DMS 273 treated with DMSO at 0.1 percent for 48 hours (cell line): ENCODE measurements at places on chromosomes 4 and X.

- DNase-seq, result no peak
These were observed 466.8 kb upstream of the FAM241A start for GRCh38 chr4:111678479-111678878.

GRCh38 chrX:11239230-11239629 is 54.0 kb upstream of the AMELX start:
- DNase-seq, result no peak

DNA sequence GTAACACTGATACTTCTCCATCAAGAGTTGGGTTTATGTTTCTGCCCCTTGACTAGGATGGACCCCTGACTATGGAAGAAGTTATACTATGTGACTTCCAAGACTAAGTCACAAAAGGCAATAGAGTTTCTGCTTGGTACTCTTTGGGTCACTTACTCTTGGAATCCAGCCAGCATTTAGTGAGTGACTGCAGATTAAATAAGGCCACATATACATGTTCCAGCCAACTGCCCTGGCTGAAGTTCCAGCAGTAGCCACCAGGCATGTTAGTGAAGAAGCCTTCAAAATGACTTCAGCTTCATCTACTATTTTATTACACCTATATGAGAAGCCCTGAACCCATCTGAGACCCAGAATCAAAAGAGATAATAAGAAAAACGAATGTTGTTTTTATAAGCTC is 524.0 kb downstream of the DMD start:
- no peak for DNase-seq

DNA sequence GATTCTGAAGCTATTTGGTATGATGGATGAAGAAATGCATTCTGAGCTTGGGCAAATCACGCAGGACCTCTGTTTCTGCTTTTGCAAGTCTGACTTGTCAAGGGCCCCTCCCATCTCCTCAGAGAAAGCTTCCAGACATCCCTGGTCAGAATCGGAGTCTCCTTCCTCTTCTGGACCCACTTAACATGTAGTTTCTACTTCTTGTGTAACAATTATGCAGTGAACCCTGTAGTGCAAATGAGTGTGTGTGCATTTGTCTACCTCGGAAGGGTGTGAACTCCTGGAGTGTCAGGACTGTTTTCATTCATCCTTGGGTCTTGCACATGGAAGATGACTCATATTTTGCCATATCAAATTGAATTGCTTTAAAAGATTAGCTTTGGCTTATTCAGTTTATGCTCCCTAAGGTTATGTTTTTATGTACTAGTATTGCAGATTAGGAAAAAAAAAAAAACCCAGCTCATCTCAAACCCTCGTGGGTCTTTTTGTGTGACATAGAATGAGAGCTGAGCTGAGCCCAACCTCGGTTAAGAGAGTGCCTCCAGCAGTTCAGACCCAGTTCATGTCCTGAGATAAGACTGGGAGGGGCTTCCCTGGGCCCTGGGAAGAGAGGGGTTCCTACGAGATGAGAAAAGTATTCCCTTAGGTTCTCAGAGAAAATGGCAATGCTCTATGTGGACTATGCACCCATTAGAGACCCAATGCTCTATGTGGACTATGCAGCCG is 61.1 kb upstream of the RPL34 start:
- no peak for DNase-seq

GRCh38 chr4:149765630-149766029 is 50.0 kb downstream of the IQCM start:
- no peak for DNase-seq

DNA sequence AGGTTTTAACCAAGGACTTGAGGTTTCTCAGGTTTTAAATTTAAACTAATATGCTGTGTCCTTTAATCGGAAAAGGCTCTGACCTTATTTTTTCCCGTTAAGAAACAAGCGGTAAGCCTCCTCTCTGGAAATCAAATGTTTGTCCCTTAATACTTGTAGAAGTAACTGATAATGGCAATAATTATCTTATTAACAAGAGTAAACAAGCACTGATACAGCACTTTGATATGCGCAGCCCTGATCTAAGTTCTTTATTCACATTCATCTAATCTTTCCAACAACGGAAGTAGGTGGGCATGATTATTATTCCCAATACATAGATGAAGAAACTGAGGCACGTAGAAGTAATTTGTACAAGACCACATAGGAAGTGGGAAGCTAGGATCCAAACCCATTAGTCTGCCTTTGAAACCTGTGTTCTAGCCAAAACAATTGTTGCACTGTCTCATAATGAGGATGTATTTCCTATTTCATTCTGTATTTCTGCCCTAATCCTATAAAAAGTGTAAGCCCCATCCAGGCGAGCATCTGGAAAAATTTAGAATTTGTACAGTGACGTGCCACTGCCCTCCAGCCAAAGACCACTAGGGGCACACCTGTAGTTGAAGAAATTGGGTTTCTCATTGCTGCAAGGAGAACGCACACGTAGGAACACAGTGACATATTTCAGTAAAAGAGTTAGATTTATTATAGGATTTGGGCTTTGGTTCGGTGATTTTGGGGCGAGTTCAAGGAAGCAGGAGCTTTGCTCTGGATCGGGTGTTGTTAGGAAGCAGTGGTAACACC is 606 bp downstream of the CXorf58 start:
- DNase-seq, result no peak

DNA sequence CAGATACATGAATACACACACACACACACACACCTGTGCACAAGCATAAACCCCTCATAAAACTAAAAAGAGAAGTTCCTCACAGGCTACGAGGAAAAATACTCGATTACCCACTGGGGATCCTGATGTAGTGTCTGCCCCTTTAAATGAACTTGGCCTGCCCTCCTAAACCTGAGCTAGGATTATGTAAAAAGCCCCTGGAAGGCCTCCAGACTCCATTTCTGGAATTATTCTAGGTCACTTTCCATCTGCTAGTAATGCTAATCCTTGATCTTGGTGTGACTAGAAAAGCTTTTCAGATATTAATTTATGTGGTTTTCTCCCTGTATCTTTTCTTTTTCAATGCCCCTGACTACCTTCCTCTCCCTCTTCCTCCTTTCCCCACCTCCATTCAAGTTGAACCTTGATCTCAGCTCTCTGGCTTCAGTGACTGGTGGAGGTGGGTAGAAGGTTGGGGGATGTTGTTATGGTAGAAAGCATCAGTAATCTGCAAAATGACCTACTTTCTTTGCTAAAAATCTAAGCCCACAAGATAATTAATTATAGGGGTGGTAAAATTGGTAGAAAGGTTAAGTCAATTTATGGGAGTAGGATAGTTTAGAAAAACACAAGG is 25.5 kb upstream of the ZNF330 start:
- DNase-seq, result no peak

DNA sequence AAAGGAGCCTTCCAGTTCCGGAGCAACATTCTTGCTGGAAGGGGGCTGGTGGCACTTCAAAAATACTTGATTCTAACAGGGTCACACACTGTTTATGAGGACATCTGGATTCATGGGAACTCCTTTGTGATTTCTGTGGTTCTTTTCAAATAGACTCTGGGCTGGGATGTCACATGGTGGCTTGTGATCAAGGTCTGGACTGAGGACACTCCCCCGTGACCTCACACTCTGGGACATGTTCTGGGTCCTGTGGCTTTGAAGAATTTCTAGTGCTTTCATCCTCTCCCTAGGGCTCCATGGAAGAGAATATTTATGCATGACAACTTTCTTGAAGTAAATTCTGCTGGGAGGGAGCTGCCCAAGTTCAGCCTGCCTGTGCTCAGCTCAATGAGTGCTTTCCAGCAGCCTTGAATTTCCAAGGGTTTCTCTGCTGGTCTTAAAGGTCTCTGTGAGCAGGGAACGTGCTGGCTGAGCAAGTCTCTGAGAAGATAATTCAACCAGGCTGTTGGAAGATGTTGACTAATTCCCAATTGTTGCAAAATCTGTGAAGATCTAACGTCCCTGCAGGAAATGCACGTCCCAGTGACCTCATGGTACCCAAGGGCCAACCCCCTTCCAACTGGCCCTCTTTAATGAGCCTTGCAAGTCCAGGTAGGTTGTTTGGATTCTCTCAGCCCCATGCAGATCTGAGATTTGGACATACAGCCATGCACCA is 36.3 kb downstream of the GPR143 start:
- no peak for DNase-seq

DNA sequence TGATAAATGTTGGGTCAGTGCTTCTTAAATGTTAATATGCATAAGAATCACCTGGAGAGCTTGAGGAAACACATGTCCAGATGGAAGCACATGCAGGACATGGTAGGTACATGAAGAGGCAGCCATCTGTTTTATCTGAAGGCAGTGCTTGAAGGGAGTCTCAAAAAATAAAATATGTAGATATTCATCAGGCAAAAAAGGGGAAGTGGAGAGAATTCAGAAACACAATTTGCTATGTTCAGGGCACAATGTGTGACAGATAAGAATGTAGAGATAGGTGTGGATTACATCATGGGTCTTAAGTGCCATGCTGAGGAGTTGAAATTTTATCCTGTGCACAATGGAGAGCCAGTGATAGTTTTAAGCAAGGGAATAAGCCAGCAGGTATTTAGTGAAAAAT is 59.6 kb upstream of the CASK start:
- no peak for DNase-seq

DNA sequence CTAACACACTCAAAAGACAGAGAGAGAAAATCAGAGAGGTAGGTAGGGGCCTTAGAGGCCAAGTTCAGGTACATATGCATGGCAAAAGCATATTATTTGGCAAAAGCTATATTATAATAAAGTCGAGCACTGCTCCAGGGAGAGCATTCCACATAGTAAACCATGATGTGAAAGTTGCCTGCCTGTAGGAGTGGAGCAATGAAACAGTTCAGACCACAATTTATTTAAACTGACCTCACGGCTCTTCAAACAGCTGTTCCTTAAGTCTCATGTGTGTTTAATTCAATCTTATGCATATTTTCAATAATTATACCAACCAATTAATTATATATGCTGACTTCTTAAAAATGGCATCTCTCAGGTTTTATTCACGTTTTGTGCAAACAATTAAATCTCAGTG is 3.3 kb downstream of the RFC1 start:
- DNase-seq, result no peak

DNA sequence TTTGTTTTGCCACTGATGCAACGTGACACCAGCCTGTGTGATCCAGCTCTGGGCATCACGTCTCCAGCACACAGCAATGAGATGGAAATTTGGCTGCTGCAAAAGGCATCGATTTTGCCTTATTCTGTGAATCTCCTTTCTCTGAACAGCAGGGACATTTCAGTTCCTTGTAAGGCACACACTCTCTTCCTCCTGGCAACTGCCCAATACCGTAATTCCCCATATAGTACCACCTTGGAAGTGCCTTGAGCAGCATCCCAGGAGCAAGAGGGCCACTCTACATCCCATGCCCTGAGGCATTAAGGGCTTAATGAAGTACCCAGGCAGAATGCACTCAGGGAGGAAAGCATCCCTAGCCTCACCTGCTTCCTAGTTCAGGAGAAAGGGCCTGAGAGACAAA is 10.5 kb upstream of the MAMLD1 start:
- DNase-seq, result no peak

DNA sequence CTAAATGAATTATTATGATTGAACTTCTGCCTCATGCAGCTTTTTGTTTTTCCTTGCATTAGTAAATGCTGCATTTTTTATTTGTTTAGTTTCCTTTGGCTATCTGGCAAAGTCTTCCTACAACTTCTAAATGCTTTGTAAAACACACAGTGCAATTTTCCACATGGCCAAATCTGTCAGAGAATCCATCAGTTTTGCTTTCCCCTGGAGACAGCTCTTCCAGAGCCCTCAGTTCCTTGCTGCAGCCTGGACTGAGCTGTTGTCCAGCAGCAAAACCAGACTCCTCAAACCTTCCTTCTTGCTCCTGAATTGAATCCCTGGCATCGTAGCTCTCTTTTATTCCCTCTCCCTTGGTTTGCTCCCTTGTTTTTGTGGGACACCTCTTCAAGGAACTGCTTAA is 42.6 kb downstream of the MED28 start:
- DNase-seq, result no peak

GRCh38 chr4:90183254-90183653 is 56.1 kb downstream of the CCSER1 start:
- no peak for DNase-seq

GRCh38 chr4:133720001-133720400 is 481.6 kb downstream of the PABPC4L start:
- no peak for DNase-seq

DNA sequence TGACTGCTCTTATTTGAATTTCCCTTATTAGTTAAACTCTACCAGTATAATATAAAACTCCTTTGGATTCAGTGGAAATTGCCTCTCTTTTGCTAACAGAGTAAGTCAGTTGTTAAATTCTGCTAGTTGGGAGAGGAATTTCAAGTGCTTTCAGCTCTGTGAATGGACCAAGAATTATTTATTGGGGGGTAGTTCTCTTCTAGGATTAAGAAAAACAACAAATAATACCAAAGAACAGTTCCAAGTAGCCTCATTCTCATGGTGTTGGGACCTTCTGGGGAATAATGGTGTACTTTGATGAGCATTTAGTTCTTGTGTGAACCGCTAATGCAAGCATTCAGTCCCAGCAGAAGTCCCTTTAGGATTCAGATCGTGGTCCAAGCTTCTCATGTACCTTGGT is 11.6 kb downstream of the SPARCL1 start:
- no peak for DNase-seq

DNA sequence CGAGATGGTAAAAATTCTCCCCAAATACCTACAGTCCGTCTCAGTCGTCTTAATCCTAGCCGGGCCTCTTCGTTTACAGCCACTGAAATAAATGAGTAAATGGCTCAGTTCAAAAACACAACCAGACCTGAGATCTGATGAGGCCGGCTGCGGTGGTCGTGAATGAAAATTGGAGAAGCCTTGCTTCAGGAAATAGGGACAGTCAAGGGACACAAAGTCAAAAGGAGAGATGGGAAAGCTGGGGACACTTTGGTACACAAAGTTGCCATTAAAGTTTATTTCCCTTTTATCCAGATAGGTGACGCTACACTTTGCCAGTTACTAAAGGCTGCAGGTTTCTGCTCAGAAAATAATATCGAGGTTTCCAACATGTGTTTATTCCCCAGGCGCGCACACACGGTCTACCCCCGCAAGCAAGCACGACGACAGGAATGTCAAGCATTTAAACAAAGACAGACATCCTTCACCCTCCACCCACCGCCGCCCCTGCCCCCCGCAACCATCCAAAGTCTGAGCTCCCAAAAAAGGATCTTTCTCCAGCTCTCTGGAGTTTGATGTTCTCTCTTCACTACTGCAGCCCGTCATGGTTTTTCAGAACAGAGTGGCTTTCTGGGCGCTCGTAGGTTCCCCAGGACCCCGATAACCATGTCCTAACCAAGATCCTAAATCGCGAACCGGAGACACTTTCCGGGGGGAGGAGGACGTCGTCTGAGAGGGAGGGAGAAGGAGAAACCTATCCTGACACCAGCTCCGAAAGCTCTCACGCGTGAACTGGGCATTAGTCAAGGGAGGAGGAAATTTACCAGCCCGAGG is 1.3 kb upstream of the PCDH7 start:
- no peak for DNase-seq
